Hippocampal formation (tissue), 2 donors: ENCODE measurements at places on chromosomes 7 and 10.

DNA sequence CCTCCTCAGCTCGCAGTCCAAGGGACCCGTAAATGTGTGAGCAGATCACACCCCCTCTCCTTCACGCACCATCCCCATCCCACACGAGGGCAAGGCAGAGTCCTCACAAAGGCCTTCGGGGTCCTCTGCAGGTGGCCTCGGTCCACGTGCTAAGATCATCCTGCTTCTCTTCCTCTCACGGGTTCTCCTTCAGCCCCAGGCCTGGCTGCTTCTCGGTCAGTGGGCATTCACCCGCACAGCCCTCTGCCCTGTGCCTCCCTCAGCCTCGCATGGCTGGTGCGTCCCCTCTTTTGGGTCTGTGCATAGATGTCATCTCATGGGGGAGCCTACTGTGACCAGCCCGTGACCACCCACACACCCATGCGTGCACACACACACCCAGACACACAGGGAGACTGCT is 17.3 kb upstream of the FOXL3 start:
- no peak for DNase-seq

DNA sequence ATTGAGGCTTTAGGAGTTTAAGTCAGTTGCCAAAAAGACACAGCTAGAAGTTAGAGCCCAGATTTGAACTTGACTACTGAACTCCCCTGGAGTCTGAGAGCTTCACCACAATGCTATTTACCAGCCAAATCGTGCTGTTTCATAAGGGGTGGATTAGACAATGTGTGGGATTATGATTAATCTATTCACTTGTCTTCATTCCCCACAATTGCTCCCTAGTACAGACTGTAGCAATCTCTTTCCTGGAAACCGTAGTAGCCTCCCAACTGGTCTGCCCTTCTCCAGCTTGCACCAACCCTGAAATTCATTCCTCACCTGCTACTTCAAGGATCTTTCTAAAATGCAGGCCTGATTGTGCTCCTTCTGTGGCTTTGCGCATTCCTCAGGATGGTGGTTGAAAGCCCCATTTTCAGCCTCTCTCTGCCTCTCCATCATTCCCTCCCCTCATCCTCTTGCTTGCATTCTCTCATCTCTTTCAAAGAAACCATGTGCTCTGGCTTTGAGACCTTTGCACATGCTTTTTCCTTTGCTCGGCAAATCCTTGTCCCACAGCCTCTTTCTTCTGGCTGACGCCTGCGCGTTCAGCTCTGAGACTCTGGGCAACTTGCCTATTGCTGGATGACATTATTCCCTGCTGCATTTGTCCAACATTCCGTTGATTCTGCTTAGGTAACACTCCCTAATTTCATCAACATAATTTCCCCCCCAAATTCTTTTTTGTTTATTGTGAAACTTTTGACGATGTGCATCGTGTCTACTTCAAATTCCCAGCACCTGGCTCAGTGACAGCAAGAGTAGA is 145.1 kb downstream of the ADRA2A start:
- DNase-seq = no peak

- no peak for DNase-seq
These were observed 79.7 kb downstream of the GNAT3 start for GRCh38 chr7:80432166-80432565.

DNA sequence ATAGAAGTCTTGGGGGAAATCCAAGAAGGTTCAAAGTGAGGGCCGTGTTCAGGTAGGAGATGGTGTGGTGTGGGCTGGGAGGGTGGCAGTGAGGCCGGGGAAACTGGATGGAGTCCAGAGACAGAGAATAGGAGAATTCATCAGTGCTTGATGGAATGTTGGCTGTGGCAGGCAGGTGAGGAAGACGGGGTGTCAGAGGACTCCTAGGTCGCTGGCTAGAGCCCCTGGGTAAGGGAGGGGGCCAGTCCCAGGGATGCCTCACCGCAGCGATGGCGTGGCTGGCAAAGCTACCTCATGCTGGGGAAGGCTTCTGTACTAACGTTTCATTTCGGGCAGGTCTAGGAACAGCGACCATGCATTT is 373.0 kb downstream of the RPS24 start:
- no peak for DNase-seq

DNA sequence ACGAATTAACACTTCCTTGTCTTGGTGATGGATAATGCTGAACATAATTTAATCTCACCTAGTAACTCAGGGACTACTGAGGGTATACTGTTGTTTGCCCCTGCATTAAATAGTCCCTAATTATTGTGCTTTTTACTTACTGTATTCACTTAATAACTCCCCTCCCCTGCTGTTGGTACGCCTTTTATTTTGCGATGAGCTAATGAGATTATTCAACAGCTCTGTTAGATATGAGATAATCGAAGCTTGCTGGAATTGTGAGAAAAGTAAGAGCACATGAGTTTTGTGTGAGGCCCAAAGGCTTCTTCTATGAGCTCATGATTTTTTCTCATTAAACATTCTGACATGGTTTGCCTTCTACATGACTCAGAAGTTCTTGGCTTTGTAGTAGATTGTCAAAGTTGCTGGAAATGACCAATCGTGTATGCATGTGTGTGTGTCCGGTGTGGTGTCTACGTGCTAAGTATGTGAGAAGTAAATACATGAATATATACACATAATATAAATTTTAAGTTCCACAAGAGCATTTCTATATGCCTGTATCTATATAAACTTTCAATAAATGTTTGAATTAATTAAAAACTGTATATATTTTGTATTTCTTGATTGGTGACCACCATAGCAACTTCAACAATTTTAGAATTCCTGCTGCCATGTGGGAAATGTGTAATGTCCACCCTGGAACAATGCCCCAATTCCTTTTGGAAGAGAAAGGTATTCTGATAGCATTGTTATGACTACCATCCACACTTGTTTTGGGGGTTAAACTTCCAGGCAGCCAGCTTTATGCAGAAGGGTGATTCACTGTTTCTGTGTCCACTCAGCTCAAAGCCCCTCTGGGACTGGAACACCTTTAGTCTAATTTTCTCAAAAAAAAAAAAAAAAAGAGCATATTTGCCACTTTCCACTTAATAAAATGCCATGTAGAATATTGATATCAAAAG is 106.2 kb downstream of the SAMD9 start:
- DNase-seq = no peak

GRCh38 chr7:42461537-42461936 is 224.5 kb upstream of the GLI3 start:
- DNase-seq = no peak

DNA sequence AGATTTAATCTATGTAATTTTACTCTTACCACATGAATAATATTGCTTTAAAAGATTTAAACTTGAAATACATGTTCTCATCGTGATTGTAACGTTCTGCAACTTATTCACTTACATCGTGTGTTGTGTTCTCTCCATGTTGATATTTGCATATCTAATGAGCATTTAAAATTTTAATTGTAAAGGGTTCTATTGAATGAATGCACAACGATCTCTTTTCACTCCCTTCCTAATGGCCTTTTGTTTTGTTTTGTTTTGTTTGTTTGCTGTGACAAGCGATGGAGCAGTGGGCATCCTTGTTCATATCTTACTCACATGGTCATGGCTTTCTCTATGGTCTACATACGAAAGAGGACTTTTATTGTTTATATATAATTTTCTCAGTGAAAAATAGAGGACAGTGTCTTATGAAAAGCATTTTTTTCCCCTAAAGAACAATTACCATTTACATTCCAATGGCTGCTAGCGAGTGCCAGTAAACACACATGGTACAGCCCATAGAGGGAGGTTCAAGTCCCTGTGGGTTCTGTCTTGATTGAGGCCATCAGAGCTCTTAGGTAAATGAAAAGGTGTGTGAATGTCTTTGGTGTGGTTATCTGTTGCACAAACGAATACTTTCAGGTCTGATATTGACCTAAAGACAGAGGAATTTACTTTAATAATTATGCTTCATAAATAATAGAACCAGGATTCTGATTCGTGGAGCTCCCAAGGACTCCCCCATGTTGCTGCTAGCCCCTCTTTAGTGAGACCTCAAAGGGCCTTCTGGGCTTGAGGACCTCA is 32.4 kb downstream of the BTBD16 start:
- peak; percentile 85 for DNase-seq

- DNase-seq = no peak
These were observed 607.6 kb upstream of the DPP6 start for GRCh38 chr7:153444641-153445040.

GRCh38 chr7:102215256-102215655 is 71.4 kb upstream of the SH2B2 start:
- no peak for DNase-seq

DNA sequence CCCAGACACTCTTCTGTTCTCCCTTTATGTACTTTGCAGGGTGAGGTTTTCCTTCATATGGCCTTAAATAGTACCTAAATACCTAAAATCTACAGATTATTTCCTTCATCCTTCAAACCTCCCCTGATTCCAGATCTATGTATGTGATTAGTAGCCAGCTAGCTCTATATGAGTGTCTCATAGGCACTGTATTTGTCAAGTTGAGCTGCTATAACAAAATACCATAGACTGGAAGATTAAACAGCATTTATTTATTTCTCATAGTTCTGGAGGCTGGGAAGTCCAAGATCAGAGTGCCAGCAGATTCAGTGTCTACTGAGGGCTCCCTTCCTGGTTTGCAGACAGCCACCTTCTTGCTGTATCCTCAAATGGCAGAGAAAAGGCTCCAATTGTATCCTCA is 60.6 kb upstream of the MSRB2 start:
- DNase-seq = no peak
